ENCODE measurements at places on chromosomes 1 and 21.
A peak's percentile ranks its signal among the peaks of the same experiment; 100 is the strongest.

- H3K4me1 ChIP-seq = no peaks in the 10 kb centered on the region
- no peak overlapping the region for H3K27ac ChIP-seq
- DNase-seq = no peak
Measured at GRCh38 chr21:29670228-29670627, 269.6 kb downstream of the GRIK1 start.

DNA sequence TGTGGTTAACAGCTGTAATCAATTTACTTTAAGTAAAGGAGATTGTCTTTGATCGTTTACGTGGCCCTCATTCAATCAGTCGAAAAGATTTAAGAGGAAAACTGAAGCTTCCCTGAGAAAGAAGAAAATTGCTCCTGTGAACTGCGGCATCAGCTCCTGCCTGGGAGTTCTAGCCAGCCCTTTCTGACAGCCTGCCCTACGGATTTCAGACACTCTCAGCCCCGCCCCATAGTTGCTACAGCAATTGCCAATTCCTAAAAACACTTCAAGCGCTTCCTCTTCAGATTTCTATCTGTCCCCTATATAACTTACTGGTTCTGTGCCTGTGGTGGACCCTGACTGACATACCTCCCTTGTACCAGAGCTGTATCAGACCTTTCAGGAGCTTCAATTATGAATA, 277.6 kb downstream of the DSCAM start:
- no peak overlapping the region for H3K4me3 ChIP-seq
- no peak overlapping the region for H3K27ac ChIP-seq

- DNase-seq = no peak
- H3K4me1 ChIP-seq = no peaks in the 10 kb centered on the region
- H3K4me3 ChIP-seq = no peak overlapping the region
- H3K27ac ChIP-seq = no peak overlapping the region
- H3K27me3 ChIP-seq = no peaks in the 10 kb centered on the region
- H3K36me3 ChIP-seq = no peaks in the 10 kb centered on the region
Measured at GRCh38 chr1:88441022-88441421, 243.1 kb upstream of the PKN2 start.

DNA sequence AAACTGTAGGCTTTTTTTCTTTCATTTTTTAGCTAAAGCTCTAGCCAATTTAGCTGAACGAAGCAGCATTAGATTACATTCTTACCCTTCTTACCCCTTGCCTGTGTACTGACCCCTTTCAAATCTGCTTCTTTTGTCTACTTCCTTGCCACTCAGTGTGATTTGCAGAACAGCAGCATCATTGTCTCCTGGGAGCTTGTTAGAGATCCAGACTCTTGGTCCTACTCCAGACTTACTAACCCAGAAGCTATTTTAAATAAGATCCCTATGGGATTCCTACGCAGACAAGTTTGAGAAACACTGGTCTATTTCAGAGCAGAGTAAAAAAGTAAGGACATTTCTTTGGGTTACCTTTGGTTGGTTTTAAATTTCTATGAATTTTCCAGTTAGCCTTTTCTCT, 13.8 kb downstream of the LRRC39 start:
- no peaks in the 10 kb centered on the region for H3K27me3 ChIP-seq
- no peaks in the 10 kb centered on the region for H3K4me1 ChIP-seq
- H3K4me3 ChIP-seq = no peak overlapping the region
- H3K27ac ChIP-seq = no peak overlapping the region
- DNase-seq = no peak

DNA sequence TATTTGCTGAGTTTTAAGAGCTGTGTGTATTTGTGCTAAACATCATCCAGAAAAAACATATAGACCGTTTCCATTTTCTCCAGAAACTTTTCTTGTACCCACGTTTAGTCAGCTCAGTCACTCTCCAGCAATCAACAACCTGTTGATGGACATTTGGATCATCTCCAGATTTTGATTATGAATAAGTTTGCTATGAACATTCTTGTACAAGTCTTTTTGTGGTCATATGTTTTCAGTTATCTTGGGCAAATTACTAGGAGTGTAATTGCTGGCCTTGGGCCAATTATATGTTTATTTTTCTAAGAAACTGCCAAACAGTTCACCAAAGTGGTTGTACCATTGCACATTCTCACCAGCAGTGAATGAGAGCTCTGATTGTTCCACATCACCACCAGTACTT, 221.8 kb downstream of the CENPF start:
- no peak overlapping the region for H3K27ac ChIP-seq
- H3K27me3 ChIP-seq = no peaks in the 10 kb centered on the region
- no peaks in the 10 kb centered on the region for H3K4me1 ChIP-seq
- no peak overlapping the region for H3K4me3 ChIP-seq
- H3K36me3 ChIP-seq = no peaks in the 10 kb centered on the region

DNA sequence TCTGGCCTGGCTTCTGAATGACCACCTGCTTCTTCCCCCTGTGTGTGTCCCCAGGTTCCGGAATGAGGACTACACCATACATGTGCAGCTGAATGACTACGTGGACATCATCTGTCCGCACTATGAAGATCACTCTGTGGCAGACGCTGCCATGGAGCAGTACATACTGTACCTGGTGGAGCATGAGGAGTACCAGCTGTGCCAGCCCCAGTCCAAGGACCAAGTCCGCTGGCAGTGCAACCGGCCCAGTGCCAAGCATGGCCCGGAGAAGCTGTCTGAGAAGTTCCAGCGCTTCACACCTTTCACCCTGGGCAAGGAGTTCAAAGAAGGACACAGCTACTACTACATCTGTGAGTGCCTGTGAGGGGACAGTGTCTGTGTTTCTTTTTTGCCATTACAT, 3.6 kb downstream of the EFNA1 start:
- no peak for DNase-seq
- H3K4me3 ChIP-seq = no peak overlapping the region
- no peaks in the 10 kb centered on the region for H3K36me3 ChIP-seq
- H3K27ac ChIP-seq = no peak overlapping the region
- H3K27me3 ChIP-seq = peaks cover 25% of the 10 kb centered on the region

- no peak overlapping the region for H3K4me3 ChIP-seq
- no peak overlapping the region for H3K27ac ChIP-seq
- no peaks in the 10 kb centered on the region for H3K27me3 ChIP-seq
- peaks cover 7% of the 10 kb centered on the region for H3K4me1 ChIP-seq
Measured at GRCh38 chr21:45299864-45300785, 12.4 kb upstream of the POFUT2 start.

- DNase-seq = no peak
- H3K4me3 ChIP-seq = no peak overlapping the region
- no peaks in the 10 kb centered on the region for H3K36me3 ChIP-seq
- H3K27ac ChIP-seq = no peak overlapping the region
Measured at GRCh38 chr1:155037043-155037442, 3.4 kb downstream of the DCST1 start.

DNA sequence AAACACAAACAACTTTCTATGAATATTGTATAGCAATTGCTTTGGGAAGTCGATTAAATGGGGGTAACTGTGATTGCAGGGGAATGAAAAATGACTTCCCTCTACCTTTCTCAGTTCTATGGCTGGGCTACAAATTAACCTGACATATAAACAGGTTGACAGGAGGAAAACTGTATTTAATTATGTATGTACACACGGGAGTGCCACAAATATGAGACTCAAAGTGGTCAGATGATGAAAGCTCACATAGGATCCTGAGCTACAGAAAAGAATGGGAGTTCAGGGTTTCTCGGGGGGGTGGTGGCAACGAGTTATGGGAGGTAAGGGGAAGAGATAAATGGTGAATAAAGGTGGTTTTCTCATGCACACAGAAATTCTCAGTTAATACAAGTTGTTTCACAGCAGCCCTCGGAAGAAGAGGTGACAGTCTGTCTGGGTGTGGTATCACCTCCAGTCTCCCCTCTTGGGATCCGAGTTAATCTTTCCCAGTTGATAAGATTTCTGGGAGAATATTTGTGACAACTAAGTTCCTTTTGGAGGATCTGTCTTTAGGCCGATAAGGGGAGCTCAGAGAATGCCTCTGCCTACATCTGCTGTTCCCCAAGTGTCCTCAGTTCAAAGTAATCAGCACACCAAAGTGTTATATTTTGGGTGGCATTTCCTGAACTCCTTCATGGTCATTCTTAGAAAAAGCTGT, 26.3 kb downstream of the GADD45A start:
- H3K4me1 ChIP-seq = no peaks in the 10 kb centered on the region
- H3K27ac ChIP-seq = no peak overlapping the region
- H3K27me3 ChIP-seq = no peaks in the 10 kb centered on the region
- H3K36me3 ChIP-seq = no peaks in the 10 kb centered on the region
- H3K4me3 ChIP-seq = no peak overlapping the region

GRCh38 chr1:19032701-19033514, 76.4 kb upstream of the IFFO2 start:
- H3K36me3 ChIP-seq = no peaks in the 10 kb centered on the region
- no peak overlapping the region for H3K4me3 ChIP-seq
- H3K4me1 ChIP-seq = no peaks in the 10 kb centered on the region
- peaks cover 2% of the 10 kb centered on the region for H3K27me3 ChIP-seq

DNA sequence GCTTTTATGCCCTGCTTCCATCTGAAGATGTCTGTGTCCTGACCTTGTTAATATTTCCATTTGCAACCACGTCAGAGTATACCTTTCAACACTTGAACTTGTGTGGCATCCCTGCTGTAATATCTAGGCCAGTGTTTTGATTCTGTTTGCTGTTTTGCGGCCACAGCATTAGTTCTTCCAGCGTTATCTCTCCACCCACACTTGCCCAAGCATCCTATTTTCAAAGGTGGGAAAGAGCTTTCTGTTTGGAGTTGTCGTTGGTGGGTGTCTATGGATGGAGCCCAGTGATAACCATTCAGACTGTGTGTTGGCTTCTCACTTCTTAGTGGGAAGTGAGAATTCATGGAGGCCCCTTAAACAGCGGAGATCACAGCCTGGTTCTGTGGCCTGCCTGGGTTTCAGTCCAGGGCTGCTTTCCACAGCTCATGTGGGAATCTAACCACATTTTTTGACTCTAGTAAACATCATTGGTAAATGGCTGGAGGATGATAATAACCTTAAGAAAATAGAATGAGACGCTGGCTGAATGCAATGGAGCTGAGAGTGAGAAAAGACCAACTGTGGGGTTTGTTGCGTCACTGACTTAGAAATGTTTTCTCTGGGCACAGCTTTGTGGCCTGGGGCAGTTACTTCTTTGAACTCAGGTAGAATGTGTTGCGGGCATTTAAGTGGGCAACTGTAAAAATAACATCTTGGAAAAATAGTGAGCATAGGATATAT, 7.6 kb downstream of the TENT5C start:
- no peaks in the 10 kb centered on the region for H3K27me3 ChIP-seq
- no peak for DNase-seq
- no peak overlapping the region for H3K27ac ChIP-seq
- peaks cover 1% of the 10 kb centered on the region for H3K36me3 ChIP-seq

DNA sequence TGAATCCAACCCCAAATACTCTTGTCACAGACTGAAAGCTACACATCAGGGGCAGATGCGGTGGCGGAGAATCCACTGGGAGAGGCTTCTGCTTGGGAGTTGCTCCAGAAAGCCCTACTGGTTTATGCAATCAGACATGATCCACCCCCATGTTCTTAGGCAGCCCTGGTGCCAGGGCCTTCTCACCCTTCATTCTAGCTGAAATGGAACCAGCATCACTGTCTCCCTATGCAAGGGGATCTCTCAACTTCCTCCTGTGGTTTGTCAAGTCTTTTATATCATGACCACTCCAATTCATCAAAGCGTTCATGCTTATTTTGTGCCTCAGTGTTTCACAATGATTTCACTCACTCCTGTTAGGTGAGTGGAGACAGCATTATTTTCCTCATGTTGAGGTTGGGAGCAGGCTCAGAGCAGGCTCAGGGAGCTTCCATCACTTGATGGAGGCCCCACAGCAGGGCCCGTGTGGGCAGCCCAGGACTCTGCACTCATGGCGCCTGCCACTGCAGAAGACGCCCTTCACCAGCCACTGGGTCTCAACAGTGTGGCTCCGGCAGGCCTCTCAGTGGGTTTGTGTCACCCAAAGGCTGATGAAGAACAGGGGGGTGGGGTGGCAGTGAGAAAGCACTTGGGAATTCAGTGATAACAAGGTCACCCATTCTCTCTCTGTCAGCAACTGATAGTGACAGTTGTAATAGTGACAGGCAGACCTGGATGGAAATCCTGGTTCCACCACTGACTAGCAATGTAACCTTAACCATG, 67.1 kb downstream of the CD58 start:
- no peaks in the 10 kb centered on the region for H3K36me3 ChIP-seq
- H3K27ac ChIP-seq = peak overlapping the region; percentile 84
- no peak overlapping the region for H3K4me3 ChIP-seq
- peaks cover 60% of the 10 kb centered on the region for H3K4me1 ChIP-seq
- no peaks in the 10 kb centered on the region for H3K27me3 ChIP-seq

DNA sequence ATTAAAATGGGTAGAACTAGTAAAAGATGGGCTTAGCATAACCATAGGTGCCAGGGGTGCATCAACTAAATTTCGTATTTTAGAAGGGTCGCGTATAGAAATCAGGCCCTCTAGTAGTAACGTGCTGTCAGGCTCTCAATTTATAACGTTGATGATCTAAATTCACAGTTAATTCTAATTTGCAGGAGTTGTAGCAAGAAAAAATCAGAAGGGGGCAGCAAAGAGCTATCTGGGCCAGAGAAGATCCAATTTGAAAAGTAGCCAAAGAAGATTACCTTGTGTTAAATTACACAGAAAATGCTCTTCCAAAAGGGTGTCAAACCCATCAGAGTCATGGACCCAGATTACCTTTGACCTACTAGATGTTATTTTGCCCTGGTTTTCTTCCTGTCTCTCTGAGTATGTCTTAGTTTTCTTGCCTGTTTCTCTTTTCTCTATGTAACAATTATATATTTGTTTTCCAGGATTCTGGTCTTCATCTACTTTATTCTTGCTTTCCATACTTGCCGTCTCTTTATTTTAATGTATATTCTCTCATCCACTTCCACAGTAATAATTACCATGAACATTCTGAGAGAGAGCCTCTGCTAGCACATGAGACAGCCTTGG, 1030.9 kb downstream of the AMY1C start:
- H3K4me3 ChIP-seq = no peak overlapping the region
- no peak for DNase-seq
- H3K27ac ChIP-seq = no peak overlapping the region
- no peaks in the 10 kb centered on the region for H3K4me1 ChIP-seq
- no peaks in the 10 kb centered on the region for H3K27me3 ChIP-seq
- no peaks in the 10 kb centered on the region for H3K36me3 ChIP-seq

- no peak overlapping the region for H3K4me3 ChIP-seq
- no peak overlapping the region for H3K27ac ChIP-seq
- no peaks in the 10 kb centered on the region for H3K27me3 ChIP-seq
- H3K36me3 ChIP-seq = no peaks in the 10 kb centered on the region
Measured at GRCh38 chr1:7329868-7330615, 441.1 kb upstream of the VAMP3 start.

- H3K4me1 ChIP-seq = no peaks in the 10 kb centered on the region
- H3K36me3 ChIP-seq = no peaks in the 10 kb centered on the region
- DNase-seq = no peak
- no peak overlapping the region for H3K27ac ChIP-seq
- H3K27me3 ChIP-seq = no peaks in the 10 kb centered on the region
Measured at GRCh38 chr1:225113265-225113664, 183.8 kb downstream of the DNAH14 start.

All from natural killer cell (primary cell).